ENCODE measurements at places on chromosomes 6 and 20.

- DNase-seq, result no peak
Measured at GRCh38 chr6:167399051-167399387, 74.1 kb downstream of the TTLL2 start.

DNA sequence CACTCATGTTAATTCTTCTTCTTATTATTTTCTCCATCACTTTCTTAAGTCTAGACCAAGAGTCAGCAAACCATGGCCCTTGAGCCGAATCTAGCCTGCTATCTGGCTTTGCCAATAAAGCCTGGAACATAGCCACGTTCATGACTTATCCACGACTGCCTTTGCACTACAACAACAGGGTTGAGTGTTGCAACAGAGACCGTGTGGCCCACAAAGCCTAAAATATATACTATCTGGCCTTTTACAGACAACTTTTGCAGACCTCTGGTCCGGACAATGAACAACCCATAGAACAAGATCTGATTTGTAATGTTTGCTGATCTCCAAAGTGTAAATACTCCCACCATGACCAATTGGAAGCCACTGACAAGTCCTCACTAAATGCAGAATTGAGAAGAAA lies 140.5 kb upstream of the CDYL start:
- no peak for DNase-seq

- no peak for DNase-seq
Measured at GRCh38 chr6:5098501-5099270, 13.5 kb downstream of the PPP1R3G start.

GRCh38 chr6:37357288-37357687 lies 3.5 kb downstream of the RNF8 start:
- DNase-seq, result no peak

DNA sequence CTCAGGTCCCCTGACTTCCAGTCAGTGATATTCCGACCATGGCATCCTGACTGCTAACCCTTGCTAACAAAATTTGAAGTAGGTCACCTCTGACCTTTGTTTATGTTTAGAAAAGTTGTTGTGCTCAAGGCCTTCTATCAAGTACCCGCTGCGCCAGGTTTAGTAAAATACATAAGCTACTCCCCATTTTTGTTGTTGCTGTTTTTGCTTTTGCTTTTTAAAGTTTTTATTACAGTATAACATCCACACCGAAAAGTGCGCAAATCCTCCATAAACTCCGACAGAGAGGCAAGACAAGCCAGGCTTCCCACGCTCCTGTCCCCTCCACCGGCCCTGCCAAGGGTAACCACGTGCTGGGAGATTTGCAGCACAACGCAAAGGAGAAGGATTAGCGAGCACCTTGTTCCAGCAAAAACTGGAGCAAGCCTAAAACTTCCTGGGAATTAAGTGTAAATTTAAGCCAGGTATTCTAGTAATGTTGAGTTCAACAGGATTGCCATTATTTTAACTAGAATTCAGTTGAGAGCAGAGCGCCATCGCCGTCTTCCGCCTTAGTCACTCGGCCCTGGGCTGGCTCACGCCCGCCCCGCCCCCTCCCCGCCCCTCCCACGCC lies 17.8 kb upstream of the HMGN4 start:
- DNase-seq, result no peak

GRCh38 chr6:30154709-30155519 lies 6.1 kb downstream of the TRIM10 start:
- DNase-seq, result no peak

DNA sequence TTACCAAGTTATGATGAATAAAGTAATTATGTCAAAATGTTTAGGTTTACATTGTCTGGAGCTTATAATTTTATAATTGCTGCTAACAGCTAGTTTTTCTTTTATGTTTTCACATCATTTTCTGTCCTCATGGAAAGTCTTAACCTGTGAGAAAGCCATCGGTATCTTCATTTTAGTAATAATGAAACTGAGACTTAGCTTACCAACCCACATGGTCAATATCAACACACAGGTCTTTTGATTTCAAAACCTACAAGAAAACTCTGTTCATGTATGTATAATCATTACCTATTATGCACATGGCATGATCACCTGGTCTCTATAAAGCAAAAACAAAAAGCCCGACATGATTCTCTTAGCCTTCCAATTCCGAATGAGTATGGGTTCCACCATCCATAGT lies 61.9 kb downstream of the KCNQ5 start:
- no peak for DNase-seq
